ENCODE measurements at places on chromosomes 2 and 18. TPM values are rescaled to one million over a fixed set of nuclear protein-coding genes. Genes with fewer than 3 reads are reported as not detected.

- H3K27me3 ChIP-seq: no peaks in the 10 kb centered on the region
- no peak for DNase-seq
- no peak overlapping the region for H3K4me3 ChIP-seq
- no peak overlapping the region for H3K27ac ChIP-seq
These were observed 37.5 kb upstream of the SIX2 start for GRCh38 chr2:45046786-45047185.

DNA sequence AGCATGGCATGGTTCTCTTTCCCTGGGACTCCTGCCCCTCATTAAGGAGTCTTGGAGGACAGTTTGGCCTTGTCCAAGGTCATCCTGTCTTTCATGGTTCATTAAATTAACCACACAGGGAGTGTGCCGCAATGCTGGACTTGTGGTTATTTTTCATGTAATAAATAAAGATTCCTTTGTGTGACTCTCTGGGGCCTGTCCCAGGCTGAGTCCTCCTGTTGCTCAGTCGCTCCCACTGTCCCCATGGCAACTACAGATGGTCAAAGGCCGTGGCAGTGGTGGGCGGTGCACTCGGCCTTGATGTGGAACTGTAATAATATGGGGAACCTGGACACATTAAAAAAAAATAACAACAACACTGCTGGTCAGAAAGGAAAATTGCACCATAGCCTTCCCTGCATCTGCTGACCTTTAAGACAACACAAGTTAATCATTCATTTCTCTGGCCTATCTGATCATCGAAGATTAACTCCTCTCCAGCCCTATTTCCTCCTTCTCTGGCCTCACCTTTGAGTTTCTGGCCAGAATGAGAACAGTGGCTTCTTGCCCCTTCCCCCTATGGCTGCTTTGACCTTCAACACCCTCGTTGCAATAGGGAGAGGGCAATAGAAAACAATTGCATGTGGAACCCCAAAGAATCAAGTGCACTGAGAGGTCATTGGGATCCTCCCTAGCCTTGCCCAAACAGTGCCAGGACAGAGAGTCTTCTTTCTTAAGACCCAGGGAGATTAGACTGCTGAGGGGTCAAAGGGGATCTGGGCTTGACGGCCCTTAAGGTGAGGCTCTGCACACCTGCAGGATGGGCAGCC is 44.7 kb downstream of the PSD4 start:
- DNase-seq: no peak
- no peaks in the 10 kb centered on the region for H3K4me1 ChIP-seq
- H3K4me3 ChIP-seq: no peak overlapping the region
- no peaks in the 10 kb centered on the region for H3K36me3 ChIP-seq
- no peaks in the 10 kb centered on the region for H3K27me3 ChIP-seq

DNA sequence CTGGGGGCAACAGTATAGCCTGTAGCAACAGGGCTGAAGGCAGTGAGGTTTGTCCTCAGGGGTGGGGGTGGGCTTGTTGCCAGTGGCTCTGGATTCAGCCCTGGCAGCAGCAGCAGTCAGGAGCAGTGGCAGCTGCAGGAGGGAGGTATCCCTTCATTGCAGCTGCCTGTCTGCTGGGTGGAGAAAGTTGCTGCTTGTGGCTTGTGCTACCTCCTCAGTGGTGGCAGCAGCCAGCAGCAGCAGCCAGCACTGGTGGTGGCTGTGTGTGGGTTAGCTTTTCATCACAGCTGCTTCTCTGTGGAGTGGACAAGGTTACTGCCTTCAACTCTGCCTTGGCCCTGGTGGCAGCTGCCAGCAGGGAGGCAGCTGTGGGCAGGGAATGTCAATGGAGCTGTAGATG is 94.9 kb downstream of the ARL6IP6 start:
- H3K4me1 ChIP-seq: no peaks in the 10 kb centered on the region
- H3K36me3 ChIP-seq: no peaks in the 10 kb centered on the region
- no peak overlapping the region for H3K27ac ChIP-seq
- H3K4me3 ChIP-seq: no peak overlapping the region
- DNase-seq: no peak

- H3K27ac ChIP-seq: no peak overlapping the region
- no peaks in the 10 kb centered on the region for H3K36me3 ChIP-seq
- no peaks in the 10 kb centered on the region for H3K27me3 ChIP-seq
- peaks cover 43% of the 10 kb centered on the region for H3K4me1 ChIP-seq
- DNase-seq: no peak
These were observed 48.8 kb downstream of the SH3BP4 start for GRCh38 chr2:235000426-235001236.

GRCh38 chr2:127623388-127624319 is 22.3 kb upstream of the GPR17 start:
- no peaks in the 10 kb centered on the region for H3K36me3 ChIP-seq
- no peak overlapping the region for H3K4me3 ChIP-seq
- no peak for DNase-seq

DNA sequence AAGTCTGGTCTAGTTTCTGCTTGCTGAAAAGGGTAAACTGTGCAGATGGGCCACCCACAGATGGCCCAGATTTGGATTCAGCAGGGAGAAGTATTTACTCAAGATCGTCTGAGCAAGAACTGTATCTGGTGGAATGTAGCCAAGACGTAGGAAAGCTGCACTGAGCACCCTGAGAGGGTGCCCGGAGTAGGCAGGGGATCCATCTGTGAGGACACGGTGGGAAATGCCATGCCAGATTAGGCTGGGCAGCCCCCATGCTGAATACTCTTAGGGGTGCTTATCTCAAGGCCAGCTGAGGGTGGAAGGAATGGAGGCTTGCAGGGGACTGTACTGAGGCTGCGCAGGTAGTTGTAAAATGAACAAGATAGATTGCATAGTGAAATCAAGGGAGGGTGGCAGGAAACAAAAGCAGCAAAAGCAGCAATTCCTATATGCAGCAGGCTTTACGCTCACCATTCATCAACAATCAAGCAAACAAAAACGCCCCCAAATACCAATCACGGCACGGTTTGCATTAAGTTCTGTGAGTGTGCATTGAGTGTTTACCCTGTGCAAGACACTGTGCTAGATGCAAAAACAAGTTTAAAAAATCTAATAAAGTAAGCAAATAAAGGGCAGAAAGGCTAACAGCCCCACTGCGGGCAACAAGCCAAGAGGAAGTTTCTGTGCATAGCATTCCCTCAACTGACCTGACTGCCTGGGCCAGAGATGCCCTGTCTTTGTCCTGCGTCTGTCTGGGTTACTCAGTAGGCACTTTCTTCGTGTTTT is 32.2 kb upstream of the LPIN2 start:
- H3K27me3 ChIP-seq: no peaks in the 10 kb centered on the region
- no peaks in the 10 kb centered on the region for H3K36me3 ChIP-seq
- DNase-seq: no peak
- H3K4me1 ChIP-seq: no peaks in the 10 kb centered on the region
- H3K4me3 ChIP-seq: no peak overlapping the region
- H3K27ac ChIP-seq: no peak overlapping the region

- DNase-seq: no peak
- no peaks in the 10 kb centered on the region for H3K36me3 ChIP-seq
- no peaks in the 10 kb centered on the region for H3K4me1 ChIP-seq
These were observed 93.5 kb downstream of the SETBP1 start for GRCh38 chr18:44774191-44774590.

DNA sequence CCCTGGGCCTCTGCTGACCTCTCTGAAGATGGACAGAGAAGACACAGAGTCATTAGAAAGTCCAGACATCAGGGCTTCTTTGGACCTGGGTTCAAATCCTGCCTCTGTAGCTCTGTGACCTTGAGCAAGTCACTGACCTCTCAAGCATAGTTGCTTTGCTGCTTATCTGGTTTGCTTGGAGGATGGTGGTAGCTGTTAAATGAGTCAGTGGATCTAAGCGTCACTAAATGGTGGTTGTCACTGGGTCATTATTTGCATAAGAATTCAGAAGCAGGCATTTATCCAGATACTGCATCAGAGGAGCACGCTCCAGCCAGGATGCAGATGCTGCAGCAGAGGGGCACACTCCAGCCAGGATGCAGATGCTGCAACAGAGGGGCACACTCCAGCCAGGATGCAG is 229.2 kb downstream of the GLI2 start:
- no peaks in the 10 kb centered on the region for H3K27me3 ChIP-seq
- H3K36me3 ChIP-seq: no peaks in the 10 kb centered on the region
- DNase-seq: no peak

DNA sequence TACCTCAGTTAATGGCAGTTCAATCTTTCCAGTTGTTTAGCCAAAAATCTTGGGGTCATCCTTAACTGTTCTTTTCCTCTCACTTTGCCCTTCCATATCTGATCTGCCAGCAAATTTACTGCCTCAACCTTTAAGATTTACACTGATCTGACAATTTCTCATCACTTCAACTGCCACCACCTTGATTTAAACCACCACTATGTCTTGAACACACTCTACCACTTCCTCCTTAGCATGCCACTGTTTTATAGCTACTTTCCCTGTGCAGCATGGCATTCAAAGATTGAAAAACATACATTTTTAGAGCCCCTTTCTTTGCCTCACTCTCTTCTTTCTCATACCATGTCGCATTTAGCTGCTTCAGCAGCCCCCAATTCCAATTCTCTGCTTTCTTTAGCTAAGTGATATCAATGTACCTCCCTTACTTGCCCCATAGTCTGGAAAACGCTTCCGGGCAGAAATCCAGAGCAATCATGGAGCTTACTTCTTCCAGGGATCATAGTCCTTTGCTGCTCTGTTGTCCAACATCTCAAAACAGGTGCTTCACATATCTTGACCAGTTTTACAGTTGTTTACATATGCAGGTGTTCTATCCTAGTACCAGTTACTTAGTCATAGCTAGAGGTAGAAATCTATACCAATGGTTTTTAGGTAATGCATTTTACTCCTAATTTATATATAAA is 10.9 kb downstream of the PGAP1 start:
- no peak overlapping the region for H3K4me3 ChIP-seq
- peaks cover 22% of the 10 kb centered on the region for H3K36me3 ChIP-seq
- no peak overlapping the region for H3K27ac ChIP-seq
- no peaks in the 10 kb centered on the region for H3K27me3 ChIP-seq
- H3K4me1 ChIP-seq: peaks cover 13% of the 10 kb centered on the region

DNA sequence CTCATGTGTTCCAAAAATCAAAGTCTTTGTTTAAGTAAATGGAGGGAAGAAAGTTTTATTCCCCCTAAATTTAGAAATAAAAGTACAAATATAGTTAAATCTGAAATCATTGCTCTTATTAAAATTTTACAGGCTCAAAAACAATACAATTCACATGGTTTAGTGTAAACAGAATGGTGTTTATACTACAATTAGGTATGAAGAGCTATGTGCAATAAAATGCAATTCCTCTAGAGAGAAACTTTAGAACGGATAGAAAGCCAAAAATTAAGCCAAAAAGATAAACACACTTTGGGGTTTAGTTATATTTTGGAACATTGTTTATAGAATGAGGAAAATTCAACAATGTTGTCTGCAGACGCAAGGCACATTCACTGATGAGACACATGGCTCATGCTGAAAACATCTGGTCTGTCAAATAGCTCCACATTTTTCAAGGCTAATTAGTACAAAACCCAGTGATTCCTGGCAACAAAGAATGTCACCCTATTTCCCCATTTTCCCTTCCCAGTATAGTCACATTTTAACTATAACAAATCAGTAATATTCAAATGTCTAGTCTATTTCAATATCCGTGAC is 103.3 kb downstream of the EXOC6B start:
- DNase-seq: no peak
- no peaks in the 10 kb centered on the region for H3K27me3 ChIP-seq
- no peak overlapping the region for H3K4me3 ChIP-seq
- peaks cover 14% of the 10 kb centered on the region for H3K4me1 ChIP-seq

- no peak overlapping the region for H3K27ac ChIP-seq
- H3K27me3 ChIP-seq: no peaks in the 10 kb centered on the region
- DNase-seq: no peak
- peaks cover 1% of the 10 kb centered on the region for H3K4me1 ChIP-seq
- H3K4me3 ChIP-seq: no peak overlapping the region
These were observed 244.7 kb upstream of the HS6ST1 start for GRCh38 chr2:128563348-128563687.

DNA sequence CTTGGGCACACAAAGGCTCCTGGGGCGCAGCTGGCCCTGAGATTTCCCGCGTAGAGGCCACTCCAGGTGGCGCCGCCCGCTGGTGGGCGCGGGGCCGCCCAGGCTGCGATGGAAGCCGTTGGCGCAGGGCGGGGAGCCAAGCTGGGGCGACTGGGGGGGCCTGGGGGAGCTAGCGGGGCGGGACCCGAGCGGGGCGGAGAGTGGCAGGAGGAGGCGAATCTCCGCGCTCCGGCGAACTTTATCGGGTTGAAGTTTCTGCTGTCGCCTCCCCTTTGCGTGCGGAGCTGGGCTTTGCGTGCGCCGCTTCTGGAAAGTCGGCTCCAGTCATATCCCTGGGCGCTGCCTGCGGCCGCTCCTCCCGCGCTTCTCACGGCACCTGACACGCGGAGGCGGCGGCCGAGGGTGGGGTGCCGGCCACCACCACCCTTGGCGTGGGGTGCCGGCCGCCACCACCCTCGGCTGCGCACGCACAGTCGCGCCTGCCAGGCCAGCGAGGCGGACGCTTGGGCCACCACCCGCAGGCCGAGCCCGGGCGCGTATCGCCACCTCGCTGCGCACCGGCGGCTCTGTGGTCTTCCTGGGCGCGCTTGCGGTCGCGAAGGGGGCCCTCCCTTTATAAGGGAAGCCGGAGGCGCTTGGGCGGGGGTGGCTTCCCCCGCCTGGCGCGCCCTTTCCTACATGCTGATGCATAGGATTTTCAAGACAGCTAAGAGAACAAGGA is 919 bp upstream of the CYP1B1 start:
- H3K36me3 ChIP-seq: no peaks in the 10 kb centered on the region
- DNase-seq: peak; percentile 86
- H3K27ac ChIP-seq: no peak overlapping the region
- H3K4me3 ChIP-seq: peak overlapping the region; percentile 53
- peaks cover 51% of the 10 kb centered on the region for H3K4me1 ChIP-seq
- peaks cover 58% of the 10 kb centered on the region for H3K27me3 ChIP-seq

- peaks cover 10% of the 10 kb centered on the region for H3K4me1 ChIP-seq
- H3K27me3 ChIP-seq: no peaks in the 10 kb centered on the region
- H3K4me3 ChIP-seq: no peak overlapping the region
- no peak for DNase-seq
- H3K27ac ChIP-seq: no peak overlapping the region
These were observed 103.1 kb upstream of the THOC1 start for GRCh38 chr18:370751-371608.

GRCh38 chr2:86485103-86485502 is 43.9 kb downstream of the KDM3A start:
- H3K4me3 ChIP-seq: no peak overlapping the region
- no peaks in the 10 kb centered on the region for H3K27me3 ChIP-seq
- no peaks in the 10 kb centered on the region for H3K4me1 ChIP-seq
- no peak overlapping the region for H3K27ac ChIP-seq
- H3K36me3 ChIP-seq: peaks cover 14% of the 10 kb centered on the region

- no peaks in the 10 kb centered on the region for H3K4me1 ChIP-seq
- no peaks in the 10 kb centered on the region for H3K27me3 ChIP-seq
- H3K36me3 ChIP-seq: no peaks in the 10 kb centered on the region
- no peak overlapping the region for H3K27ac ChIP-seq
- H3K4me3 ChIP-seq: no peak overlapping the region
These were observed 83.8 kb downstream of the NPAS2 start for GRCh38 chr2:100903534-100904258.

SGO2 gene
- 32.6 TPM for total RNA-seq

REG3G gene
- total RNA-seq: not detected

DSG2 gene
- 144 TPM for total RNA-seq

CCNT2 gene
- total RNA-seq: 48.1 TPM

ADGRF3 gene
- 0.38 TPM for total RNA-seq

DSC3 gene
- total RNA-seq: 2.1 TPM

AKAIN1 gene
- not detected for total RNA-seq
